ENCODE measurements at places on chromosomes 7 and 10.

- DNase-seq = no peak
These were observed 299.9 kb upstream of the PITRM1 start for GRCh38 chr10:3472287-3473051.

DNA sequence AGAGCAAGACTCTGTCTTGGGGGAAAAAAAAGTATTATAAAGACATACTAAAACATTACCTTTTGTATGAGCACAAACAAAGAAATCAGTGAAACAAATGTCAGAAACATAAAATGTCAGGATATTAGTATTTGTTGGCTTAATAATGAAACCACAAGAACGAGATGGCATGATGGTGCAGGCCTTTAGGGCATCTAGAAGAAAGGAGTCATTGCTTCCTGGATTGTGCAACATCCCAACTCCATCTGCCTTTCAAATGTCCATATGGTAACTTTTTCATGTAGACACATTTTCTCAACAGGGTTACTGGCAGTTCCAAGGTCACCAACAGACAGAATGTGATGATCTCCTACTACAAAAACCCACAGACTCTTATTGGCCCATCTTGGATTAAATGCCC is 96.6 kb downstream of the ZNF248 start:
- DNase-seq = no peak

GRCh38 chr10:61993711-61994401 is 92.4 kb downstream of the ARID5B start:
- DNase-seq = no peak

GRCh38 chr10:92274071-92274470 is 16.8 kb downstream of the CPEB3 start:
- DNase-seq = no peak

DNA sequence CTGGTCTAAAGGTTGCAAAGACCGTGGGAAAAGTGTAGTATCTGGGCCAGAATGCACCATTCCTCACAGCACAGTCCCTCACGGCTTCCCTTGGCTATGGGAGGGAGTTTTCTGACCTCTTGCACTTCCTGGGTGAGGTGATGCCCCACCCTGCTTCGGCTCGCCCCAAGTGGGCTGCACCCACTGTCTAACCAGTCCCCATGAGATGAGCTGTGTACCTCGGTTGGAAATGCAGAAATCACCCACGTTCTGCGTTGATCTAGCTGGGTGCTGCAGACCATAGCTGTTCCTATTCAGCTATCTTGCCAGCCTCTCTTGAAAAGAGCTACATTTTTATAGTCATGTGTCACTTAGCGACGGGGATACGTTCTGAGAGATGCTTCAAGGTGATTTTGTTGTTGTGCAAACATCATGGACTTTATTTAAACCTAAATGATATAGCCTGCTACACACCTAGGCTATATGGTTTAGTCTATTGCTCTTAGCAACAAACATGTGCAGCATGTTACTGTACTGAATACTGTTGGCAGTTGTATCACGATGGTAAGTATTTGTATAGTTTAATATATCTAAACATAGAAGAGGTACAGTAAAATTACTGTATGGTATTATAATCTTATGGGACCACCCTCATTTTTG is 120.0 kb downstream of the PPP1R9A start:
- DNase-seq = no peak

DNA sequence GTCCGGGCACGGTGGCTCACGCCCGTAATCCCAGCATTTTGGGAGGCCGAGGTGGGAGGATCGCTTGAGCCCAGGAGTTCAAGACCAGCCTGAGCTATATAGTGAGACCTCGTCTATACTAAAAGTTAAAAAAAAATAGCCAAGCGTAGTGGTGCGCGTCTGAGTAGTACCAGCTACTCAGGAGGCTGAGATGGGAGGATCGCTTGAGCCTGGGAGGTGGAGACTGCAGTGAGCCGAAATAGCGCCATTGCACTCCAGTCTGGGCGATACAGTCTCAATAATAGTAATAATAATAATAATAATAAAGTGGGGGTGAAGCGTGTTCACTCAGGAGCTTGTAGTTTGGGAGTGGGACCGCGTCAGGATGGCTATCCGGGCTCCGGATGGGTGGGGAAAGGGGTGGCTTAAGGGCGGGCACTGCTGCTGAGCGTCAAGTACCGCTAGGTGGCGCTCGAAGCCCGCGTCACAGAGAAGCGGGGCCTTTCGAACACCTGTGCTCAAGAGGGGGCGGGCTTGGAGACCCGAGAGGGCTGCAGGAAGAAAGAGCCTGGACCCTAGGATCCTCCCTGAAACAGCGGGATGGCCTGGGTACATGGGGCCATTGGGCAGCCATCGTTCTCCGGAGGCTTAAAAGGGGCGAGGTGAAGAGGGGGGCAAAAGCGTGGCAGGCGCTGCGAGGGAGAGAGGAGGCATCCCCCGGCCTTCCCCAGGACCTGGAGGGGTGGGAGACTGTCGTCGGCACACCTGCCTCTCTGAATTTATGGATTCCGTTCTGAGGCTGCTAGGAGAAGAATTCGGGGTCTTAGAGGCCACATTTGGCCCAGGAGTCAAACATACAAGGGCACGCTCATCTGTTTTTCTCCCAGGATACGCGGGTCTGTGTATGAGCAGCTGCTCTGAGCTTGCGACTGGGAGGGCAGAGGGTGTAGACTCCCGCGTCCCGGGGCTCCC is 14.5 kb downstream of the LBX1 start:
- DNase-seq = peak; percentile 54

- no peak for DNase-seq
These were observed 115.5 kb upstream of the STK17A start for GRCh38 chr7:43467406-43467805.

DNA sequence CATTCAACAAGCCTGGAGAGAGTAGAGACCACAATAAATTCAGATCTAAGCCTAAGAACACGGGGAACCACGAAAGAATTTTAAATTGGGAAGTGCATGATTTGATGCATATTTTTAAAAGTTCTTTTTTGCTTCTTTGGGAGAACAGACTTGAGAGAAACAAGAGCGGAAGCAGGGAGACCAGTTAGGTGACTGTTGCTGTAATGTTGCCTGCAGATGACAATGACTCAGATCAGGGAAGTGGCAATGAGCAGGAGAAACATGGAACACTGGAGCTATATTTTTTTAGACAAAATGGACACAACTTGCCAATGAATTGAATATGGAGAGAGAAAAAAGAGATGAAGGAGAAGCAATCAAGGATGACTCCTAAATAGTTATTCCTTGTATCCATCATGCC is 125.1 kb downstream of the RAPGEF5 start:
- no peak for DNase-seq

DNA sequence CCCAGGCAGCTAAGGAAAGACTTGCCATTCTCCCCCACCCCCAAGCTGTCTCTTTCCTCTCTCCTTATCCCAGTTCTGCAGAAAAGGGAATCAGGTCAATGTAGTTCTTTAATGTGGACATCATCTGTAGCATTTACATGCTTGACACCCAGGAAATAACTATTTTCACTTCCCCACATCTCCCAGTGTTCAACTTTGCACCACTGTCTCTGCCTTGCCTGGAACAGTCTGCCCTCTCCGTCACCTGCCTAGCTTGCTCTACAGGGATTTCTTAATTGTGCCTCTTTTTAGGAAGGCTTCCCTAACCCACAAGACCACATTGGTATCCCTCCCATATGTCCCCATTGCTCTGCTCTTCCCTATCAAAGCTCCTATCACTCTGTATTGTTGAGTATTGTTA is 45.9 kb upstream of the TOMM7 start:
- DNase-seq = no peak

GRCh38 chr7:52639981-52640380 is 395.5 kb upstream of the POM121L12 start:
- DNase-seq = no peak

DNA sequence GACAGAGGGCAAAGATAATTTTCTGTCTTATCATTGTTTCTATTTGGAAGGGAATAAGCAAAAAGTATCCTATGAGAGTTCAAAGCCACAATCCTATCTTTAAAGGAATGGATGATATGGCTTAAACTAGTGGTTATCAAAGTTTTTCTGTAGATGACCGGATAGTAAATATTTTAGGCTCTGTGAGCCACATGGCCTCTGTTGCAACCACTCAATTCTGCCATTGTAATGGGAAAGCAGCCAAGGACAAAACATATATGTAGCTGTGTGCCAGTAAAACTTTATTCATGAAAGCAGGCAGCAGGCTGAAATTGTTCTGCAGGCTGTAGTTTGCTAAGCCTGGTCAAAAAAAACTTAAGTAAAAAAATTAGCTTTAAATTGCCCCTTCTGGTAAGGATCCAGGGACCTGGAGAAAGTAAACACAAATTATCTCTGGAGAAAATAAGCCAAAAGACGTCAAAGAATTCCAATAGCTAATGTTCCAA is 73.3 kb downstream of the THSD7A start:
- DNase-seq = no peak

- DNase-seq = no peak
These were observed 29.8 kb upstream of the VCL start for GRCh38 chr10:73968098-73968521.

DNA sequence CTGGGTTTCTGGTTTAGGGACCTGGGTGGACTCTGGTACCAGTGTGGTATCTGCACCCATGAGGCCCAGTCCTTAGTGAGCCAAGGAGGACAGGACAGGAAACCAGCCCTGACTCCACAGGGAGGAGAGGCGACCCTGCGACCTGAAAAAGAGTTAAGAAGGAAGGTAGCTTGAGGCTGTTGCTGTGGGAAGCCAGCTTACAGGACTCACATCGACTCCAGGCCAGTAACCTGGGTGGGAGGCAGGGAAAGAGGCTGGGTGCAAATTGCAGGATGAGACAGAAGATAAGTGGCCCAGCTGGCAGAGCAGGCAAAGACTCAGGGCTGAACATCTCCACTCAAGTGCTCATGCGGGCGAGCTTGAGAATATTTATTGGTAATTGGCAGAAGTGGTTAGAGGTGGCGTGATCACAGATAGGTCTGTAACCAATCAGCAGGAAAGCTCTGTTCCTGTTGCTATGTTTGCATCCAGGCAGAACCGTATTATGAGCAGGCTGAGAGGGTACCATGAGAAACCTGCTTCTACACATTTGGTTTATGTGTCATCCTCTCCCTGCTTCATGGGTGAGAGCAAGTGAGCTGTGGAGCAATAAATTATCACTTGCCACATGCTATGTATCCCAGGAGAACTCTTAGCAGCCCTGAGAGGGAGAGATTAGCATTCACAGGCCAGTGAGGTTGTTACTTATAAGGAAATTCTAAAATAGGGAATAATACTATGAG is 11.0 kb downstream of the TLL2 start:
- no peak for DNase-seq

GRCh38 chr10:100835810-100836209 is 77.0 kb upstream of the SLF2 start:
- no peak for DNase-seq

DNA sequence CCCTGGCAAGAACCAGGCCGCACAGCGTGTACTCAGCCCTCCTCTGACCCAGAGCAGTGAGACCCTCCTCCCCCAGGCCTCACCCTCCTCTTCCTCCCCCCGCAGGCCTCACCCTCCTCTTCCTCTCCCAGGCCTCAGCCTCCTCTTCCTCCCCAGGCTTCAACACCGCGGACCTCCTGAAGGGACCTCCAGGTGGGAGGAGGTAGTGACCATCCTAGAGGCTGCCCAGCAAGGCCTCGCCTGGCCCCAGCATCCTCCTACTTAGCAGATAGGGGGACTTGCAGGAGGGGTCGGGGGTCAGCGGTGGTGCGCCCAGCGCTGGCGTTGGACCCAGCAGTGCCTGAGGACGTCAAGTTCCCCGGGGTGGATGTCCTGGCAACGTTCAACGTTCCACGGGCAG is 270.8 kb downstream of the ELFN1 start:
- DNase-seq = no peak

- DNase-seq = no peak
These were observed 103.6 kb downstream of the LYZL1 start for GRCh38 chr10:29392376-29393021.

GRCh38 chr10:96840841-96841518 is 8.9 kb downstream of the LCOR start:
- no peak for DNase-seq

GRCh38 chr7:53641091-53641490 is 605.7 kb downstream of the POM121L12 start:
- no peak for DNase-seq

GRCh38 chr7:150942591-150943452 is 35.3 kb downstream of the KCNH2 start:
- no peak for DNase-seq

DNA sequence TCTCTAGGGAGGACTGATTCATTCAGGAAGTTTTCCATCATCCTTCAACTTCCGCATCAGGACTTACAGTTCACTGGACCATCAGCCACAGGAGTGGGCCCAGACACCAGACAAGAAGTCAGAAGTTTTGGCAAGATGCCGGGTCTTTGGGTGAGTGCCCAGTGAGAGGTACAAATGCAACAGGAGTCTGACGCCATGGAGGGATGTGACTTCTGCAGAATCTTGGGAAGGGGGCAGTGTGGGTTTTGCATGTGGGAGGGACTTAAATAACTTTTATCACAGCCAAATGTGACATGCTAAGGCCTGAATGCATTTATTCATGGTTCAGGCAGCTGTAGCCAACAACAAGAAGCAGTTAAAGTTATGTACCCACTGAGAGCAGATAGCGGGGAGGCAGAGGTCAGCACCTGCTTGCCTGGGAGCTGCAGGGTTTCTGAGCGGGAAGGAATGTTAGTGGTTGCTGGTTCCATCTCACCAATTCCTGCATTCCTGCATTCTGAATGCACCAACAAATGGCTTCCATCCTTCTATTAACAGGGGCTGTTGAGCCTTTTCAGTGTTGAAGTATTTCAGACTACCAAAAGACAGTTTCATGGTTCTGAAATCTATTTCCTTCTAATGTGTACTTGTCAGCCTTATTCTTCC is 375.2 kb downstream of the PAXIP1 start:
- DNase-seq = no peak

- no peak for DNase-seq
These were observed 35.0 kb downstream of the TAF3 start for GRCh38 chr10:7853226-7853842.

GRCh38 chr7:66953044-66953427 is 32.0 kb downstream of the TMEM248 start:
- DNase-seq = no peak

GRCh38 chr10:99835947-99836346 is 53.5 kb downstream of the ABCC2 start:
- DNase-seq = no peak

GRCh38 chr10:62726142-62726541 is 78.4 kb upstream of the ADO start:
- DNase-seq = peak; percentile 67

DNA sequence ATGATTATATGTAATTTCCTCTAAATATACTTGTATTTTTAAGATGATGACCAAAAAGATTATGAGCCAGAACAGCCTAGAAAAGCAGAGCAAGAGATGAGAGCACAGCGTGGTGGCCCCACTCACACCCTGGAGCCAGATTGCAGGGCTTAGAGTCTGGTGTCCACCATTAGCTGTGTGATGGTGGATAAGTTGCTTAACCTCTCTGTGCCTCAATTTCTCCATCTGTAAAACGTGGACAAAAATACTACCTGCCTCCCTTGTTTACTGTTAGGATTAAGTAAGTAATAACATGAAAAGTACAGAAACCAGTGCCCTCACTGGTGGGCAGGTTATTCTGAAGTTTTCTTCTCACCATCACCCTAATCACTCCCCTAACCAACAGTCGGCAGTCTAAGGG is 212.3 kb downstream of the COBL start:
- no peak for DNase-seq

Measured in stimulated activated CD4-positive, alpha-beta T cell treated with anti-CD3 and anti-CD28 coated beads, Interleukin-15, amount 100 ng/mL, for 48 hours (primary cell).